Left lung (tissue), 14 donors: ENCODE measurements at places on chromosomes 1 and 21. TPM values are rescaled to one million over a fixed set of nuclear protein-coding genes. Genes with fewer than 3 reads are reported as not detected.

- H3K27ac ChIP-seq, result no peak within 1 kb of the TSS
- H3K27me3 ChIP-seq, result peaks cover 24% of the 10 kb centered on the region
- DNase-seq, result no peak
- peaks cover 10% of the 10 kb centered on the region for H3K4me1 ChIP-seq
Observed at GRCh38 chr1:22143065-22144033, at the start of gene WNT4. TSS of gene WNT4 (minus strand) at chr1:22143097. CDS start at chr1:22142922, 175 bp downstream.

GRCh38 chr1:95229037-95229436 is 5.0 kb upstream of the RWDD3 start:
- no peaks in the 10 kb centered on the region for H3K4me1 ChIP-seq
- H3K4me3 ChIP-seq, result no peak overlapping the region
- no peak overlapping the region for H3K27ac ChIP-seq
- no peaks in the 10 kb centered on the region for H3K27me3 ChIP-seq
- H3K36me3 ChIP-seq, result no peaks in the 10 kb centered on the region
- no peak for DNase-seq

DNA sequence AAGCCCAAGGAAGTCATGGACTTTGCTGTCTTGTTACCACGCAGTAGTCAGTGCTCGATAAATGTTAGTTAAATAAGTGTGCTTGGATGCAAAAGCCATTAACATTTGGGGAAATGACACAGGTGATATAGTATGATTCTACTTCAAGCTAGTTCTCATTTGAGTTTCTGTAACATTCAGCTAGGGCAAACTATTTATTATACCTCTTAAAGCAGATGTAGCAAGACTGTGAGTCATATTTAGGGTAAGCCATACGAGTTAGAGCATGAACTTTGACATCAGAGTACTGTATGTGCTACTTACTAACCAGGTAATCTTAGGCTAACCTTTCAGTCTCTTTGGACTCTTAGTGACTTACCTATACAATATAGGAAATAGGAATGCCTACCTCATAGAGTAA is 21.0 kb downstream of the CLCA4 start:
- no peak for DNase-seq
- H3K4me3 ChIP-seq, result no peak overlapping the region
- H3K27ac ChIP-seq, result no peak overlapping the region
- H3K36me3 ChIP-seq, result no peaks in the 10 kb centered on the region
- H3K27me3 ChIP-seq, result no peaks in the 10 kb centered on the region
- H3K4me1 ChIP-seq, result no peaks in the 10 kb centered on the region

DNA sequence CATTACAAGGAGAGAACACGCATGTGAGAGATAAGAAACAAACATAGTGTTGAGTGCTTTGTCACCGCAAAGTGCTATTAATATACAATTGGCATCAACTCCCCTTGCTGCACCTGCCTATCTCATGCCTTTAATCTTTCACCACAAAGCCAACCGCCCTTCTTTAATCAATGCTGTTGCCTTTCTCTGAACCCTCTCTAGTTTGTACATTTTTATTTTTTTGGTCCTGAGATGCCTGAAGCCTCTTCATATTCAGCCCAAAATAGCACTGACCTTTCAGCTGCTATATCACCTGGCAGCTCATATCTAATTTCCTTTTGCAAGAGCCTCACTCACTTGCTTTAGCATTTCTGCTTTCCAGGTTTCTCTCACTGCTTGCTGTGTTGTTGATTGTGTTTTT is 504.7 kb downstream of the NUF2 start:
- H3K27ac ChIP-seq, result no peak overlapping the region
- H3K36me3 ChIP-seq, result no peaks in the 10 kb centered on the region
- H3K4me1 ChIP-seq, result no peaks in the 10 kb centered on the region
- no peak overlapping the region for H3K4me3 ChIP-seq
- no peak for DNase-seq

GRCh38 chr1:203690730-203691129 is 64.1 kb downstream of the ATP2B4 start:
- DNase-seq, result no peak
- H3K27me3 ChIP-seq, result no peaks in the 10 kb centered on the region
- H3K27ac ChIP-seq, result peak overlapping the region; percentile 9
- no peak overlapping the region for H3K4me3 ChIP-seq

DNA sequence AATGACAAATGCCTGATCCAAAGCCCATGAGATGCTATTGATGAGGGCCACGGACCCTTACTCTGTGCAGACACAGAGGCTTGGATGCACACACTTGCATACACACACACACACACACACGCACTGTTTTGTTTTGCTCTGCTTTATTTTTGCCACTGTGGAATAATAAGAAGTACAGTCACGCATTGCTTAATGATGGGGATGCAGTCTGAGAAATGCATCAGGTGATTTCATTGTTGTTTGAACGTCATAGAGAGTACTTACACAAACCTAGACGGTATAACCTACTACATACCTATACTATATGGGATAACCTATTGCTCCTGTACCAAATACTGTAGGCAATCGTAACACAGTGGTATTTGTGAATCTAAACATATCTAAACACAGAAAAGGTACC is 104.4 kb downstream of the RHOU start:
- no peaks in the 10 kb centered on the region for H3K27me3 ChIP-seq
- H3K27ac ChIP-seq, result no peak overlapping the region
- H3K4me3 ChIP-seq, result no peak overlapping the region
- H3K36me3 ChIP-seq, result no peaks in the 10 kb centered on the region

- H3K27ac ChIP-seq, result no peak overlapping the region
- H3K4me1 ChIP-seq, result no peaks in the 10 kb centered on the region
- H3K36me3 ChIP-seq, result no peaks in the 10 kb centered on the region
- H3K4me3 ChIP-seq, result no peak overlapping the region
- DNase-seq, result no peak
Observed at GRCh38 chr21:31517664-31518414, 141.7 kb upstream of the SOD1 start.

DNA sequence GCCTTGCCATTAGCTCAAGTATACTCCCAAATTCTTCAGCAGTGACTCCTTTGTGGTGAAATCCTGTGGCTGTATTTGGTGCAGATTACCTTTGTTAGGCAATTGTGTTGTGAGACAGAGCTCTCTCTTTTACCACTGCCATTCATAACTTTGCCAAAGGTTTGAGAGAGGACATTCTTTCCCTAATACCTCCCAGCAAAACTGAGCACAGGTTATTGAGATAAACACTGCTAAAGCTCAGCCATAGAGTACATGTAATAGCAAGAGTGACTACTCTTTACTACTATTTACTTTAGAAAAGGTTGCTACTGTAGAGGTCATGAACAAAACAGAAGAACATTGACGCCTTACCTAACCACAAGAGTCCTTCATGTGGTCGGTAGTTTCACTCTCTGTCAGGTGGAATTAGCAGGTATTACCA is 514.0 kb upstream of the ADAMTS5 start:
- no peaks in the 10 kb centered on the region for H3K27me3 ChIP-seq
- no peak overlapping the region for H3K4me3 ChIP-seq
- H3K27ac ChIP-seq, result no peak overlapping the region
- H3K36me3 ChIP-seq, result no peaks in the 10 kb centered on the region
- DNase-seq, result no peak

L1TD1 gene
- 1.3 TPM for total RNA-seq

TBCE gene
- 19.6 TPM for total RNA-seq

DIO1 gene
- total RNA-seq, result not detected

- no peak overlapping the region for H3K27ac ChIP-seq
- H3K4me1 ChIP-seq, result no peaks in the 10 kb centered on the region
- H3K4me3 ChIP-seq, result no peak overlapping the region
- H3K36me3 ChIP-seq, result no peaks in the 10 kb centered on the region
- no peak for DNase-seq
- no peaks in the 10 kb centered on the region for H3K27me3 ChIP-seq
Observed at GRCh38 chr21:28675331-28676041, 317.2 kb downstream of the LTN1 start.

DNA sequence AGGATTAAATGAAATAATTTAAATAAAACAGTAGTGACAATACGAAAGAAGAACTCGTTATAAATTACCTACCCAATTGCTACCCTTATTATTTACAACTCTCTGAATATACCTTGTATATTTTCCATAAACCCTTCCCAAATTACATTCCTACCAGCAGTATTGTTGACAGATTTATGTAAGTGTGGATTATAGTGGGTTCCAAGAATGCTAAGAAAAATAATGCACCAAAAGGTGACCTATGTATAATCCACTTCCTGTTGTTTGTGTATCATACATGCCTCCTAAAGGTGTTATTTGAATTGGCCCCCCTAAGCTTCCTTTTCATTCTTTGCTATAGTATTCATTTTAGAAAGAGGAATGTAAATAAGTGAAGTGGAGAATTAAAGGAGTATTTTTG is 33.2 kb upstream of the CXADR start:
- no peaks in the 10 kb centered on the region for H3K36me3 ChIP-seq
- H3K27ac ChIP-seq, result no peak overlapping the region
- no peaks in the 10 kb centered on the region for H3K4me1 ChIP-seq
- no peak overlapping the region for H3K4me3 ChIP-seq
- no peak for DNase-seq
- no peaks in the 10 kb centered on the region for H3K27me3 ChIP-seq

SERPINC1 gene
- total RNA-seq, result 0.29 TPM

- peaks cover 12% of the 10 kb centered on the region for H3K4me1 ChIP-seq
- no peak for DNase-seq
- H3K36me3 ChIP-seq, result no peaks in the 10 kb centered on the region
- H3K27me3 ChIP-seq, result no peaks in the 10 kb centered on the region
- no peak overlapping the region for H3K27ac ChIP-seq
Observed at GRCh38 chr1:207021139-207021861, 11.3 kb downstream of the C1orf116 start.

DNA sequence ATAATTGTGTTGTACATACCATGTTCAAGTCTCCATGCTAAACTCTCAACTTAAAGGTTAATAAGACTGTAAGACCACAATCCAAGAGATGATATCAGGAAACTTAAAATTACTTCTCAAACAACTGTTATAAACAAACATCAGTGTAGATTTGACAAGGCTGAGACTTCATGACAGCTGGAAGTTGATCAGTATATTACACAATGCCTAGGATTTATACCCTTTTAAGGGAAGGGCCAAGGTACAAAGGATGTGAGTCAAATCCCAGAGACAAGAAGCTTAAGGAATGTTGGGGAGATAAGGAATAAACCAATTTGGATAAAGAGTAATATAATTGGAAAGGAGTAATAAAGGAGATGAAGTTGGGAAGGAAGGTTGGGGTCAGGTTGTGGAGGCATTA is 98.8 kb downstream of the LBR start:
- H3K27me3 ChIP-seq, result no peaks in the 10 kb centered on the region
- H3K36me3 ChIP-seq, result no peaks in the 10 kb centered on the region
- H3K4me1 ChIP-seq, result no peaks in the 10 kb centered on the region
- H3K27ac ChIP-seq, result no peak overlapping the region
- no peak overlapping the region for H3K4me3 ChIP-seq

UBL4B gene
- total RNA-seq, result not detected

DNA sequence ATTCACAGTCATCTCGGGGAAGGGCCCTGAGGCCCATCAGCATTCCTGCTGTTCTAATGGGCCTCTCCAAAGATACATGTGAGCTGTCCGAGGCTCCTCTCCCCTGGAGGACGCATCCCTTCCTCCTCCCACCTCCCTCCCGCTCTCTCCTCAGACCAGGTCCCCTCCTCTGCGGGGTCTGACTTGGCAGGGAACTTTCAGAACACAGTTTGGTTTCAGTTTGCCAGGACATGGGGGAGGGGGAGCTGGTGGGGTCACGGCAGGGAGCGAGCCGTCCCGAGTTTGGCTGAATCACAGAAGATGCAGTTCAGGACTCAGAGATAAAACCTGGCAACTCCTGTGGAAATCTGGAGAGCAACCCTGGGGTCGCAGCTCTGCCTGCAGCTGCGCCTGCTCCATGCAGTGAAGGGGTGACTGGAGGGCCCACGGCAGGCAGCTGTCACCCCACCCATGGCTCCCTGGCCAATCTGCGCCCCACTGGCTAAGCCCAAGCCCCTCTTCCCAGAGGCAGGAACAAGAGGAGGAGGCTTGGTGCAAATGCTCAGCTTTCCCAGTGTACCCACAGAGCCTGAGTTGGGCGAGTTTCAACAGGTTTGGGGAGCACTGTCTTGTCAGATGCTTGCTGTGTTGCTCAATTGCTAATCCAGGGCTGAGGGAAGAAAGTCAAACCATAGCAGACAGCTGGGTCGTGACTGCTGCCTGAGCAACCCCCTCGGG is 5.7 kb downstream of the WNT4 start:
- peak; percentile 73 for DNase-seq
- H3K4me1 ChIP-seq, result peaks cover 8% of the 10 kb centered on the region
- H3K4me3 ChIP-seq, result no peak overlapping the region

RIIAD1 gene
- total RNA-seq, result not detected

- H3K36me3 ChIP-seq, result no peaks in the 10 kb centered on the region
- peaks cover 17% of the 10 kb centered on the region for H3K4me1 ChIP-seq
- no peak overlapping the region for H3K27ac ChIP-seq
- no peak for DNase-seq
- H3K4me3 ChIP-seq, result no peak overlapping the region
- H3K27me3 ChIP-seq, result peaks cover 59% of the 10 kb centered on the region
Observed at GRCh38 chr1:110074166-110074565, 3.7 kb upstream of the ALX3 start.

- DNase-seq, result no peak
- H3K36me3 ChIP-seq, result no peaks in the 10 kb centered on the region
- H3K27ac ChIP-seq, result no peak overlapping the region
- no peaks in the 10 kb centered on the region for H3K27me3 ChIP-seq
Observed at GRCh38 chr1:218694636-218695035, 349.5 kb downstream of the TGFB2 start.

- no peaks in the 10 kb centered on the region for H3K27me3 ChIP-seq
- DNase-seq, result no peak
- no peaks in the 10 kb centered on the region for H3K4me1 ChIP-seq
- no peak overlapping the region for H3K4me3 ChIP-seq
Observed at GRCh38 chr1:154145986-154146385, 8.9 kb downstream of the NUP210L start.

SUSD4 gene
- total RNA-seq, result 3.9 TPM

GRCh38 chr1:201491896-201492511 is 14.9 kb downstream of the CSRP1 start:
- DNase-seq, result no peak
- H3K27me3 ChIP-seq, result no peaks in the 10 kb centered on the region
- peaks cover 61% of the 10 kb centered on the region for H3K4me1 ChIP-seq
- H3K36me3 ChIP-seq, result no peaks in the 10 kb centered on the region
- no peak overlapping the region for H3K4me3 ChIP-seq

GRCh38 chr1:161139766-161140165 is 7.3 kb upstream of the DEDD start:
- no peaks in the 10 kb centered on the region for H3K27me3 ChIP-seq
- no peaks in the 10 kb centered on the region for H3K36me3 ChIP-seq
- H3K4me1 ChIP-seq, result no peaks in the 10 kb centered on the region
- H3K27ac ChIP-seq, result no peak overlapping the region
- no peak for DNase-seq
